ENCODE measurements at places on chromosomes 7 and 10.
A peak's percentile ranks its signal among the peaks of the same experiment; 100 is the strongest.

- DNase-seq = no peak
These were observed 282.4 kb downstream of the AHR start for GRCh38 chr7:17580856-17581255.

DNA sequence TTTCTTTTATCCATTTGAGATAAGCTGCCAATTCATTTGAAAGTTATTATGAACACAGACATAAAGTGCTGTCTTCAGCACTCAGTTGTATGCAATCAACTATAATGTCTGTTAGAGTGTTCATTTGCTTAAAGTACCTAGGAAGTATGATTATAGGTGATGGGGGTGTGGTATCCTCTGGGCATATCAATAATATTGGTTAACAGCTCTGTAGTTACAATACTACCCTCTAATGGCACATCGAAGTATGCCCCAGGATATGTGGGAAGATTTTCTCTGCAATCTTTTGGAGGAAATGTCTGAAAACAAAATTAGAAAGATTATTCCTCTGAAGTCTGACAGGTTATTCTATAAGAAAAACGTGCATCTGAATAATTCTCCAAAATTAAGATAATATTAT is 429.7 kb downstream of the ARL4A start:
- DNase-seq = no peak

DNA sequence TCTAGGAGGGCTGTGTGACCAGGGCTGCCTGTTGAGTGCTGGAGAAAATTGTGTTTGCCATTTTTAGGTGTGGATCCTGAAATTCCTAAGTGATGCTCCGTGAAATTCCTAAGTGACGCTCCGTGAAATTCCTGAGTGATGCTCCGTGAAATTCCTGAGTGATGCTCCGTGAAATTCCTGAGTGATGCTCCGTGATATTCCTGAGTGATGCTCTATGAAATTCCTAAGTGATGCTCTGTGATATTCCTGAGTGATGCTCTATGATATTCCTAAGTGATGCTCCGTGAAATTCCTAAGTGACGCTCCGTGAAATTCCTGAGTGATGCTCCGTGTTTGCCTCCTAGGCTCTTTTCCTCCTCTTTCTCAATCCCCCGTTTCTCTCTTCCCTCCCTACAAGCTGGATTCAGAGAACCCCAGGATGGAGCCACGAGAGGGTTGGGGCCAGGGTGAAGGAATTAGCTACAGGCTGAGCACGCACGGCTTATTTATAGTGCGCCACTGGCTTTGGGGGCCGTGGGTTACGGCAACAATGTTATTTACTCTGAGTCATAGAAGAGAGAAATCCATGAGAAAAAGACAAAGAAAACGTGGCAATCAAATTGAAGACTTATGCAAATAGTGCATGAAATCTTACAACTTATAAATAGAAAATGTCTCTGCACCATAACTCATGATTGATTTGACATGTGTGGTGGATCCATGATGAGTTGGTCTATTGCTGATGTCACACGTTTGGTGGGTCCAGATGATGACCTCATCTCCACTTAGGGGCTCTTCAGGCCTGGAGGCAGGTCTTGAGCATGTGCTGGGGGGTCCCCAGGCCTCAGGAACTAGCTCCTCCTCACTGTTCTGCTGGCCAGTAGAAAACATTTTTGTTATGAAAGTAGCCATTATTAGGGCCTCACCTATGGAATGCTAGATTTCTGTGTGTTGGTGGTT is 224.6 kb downstream of the WDR37 start:
- DNase-seq = no peak

DNA sequence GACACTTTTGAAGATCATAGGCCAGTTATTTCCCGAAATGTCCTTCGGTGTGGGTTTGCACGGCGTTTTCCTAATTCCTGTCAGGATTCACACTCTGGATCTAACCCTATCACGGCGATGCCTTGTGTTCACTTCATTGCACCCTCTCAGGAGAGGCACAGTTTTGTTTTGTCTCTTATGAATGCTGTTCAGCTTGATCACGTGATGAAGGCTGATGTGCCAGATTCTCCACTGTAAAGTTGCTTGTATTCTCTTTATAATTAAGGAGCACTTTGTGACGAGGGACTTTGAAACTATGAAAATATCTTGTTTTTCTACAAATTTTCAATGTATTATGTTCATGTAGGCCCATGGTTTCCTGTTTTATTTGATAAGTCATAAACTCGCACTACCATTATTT is 568.1 kb downstream of the ACTR3B start:
- DNase-seq = no peak

GRCh38 chr10:74186678-74187077 is 35.7 kb downstream of the ADK start:
- no peak for DNase-seq

DNA sequence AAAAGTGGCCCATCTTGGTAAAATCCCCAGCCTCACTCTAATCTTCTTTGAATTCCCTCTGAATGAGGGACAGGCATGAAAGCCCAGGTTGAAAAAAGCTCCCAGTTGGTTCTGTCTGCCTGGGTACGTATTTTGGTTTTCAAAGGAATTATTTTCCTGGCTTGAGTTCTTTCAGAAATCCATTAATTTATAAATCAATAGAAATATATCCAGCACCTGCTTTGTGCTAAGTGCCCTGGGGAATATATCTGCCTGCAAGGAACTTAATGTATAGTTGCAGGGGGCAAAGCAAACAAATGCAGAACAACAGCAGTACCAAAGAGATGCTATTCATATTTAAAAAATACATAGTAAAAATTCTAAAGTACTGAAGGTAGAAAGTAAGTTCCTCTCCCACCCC is 362.7 kb downstream of the REEP3 start:
- DNase-seq = no peak

GRCh38 chr7:7190142-7190541 is 7.8 kb downstream of the C1GALT1 start:
- no peak for DNase-seq

- DNase-seq = peak; percentile 13
These were observed 8.7 kb downstream of the ECD start for GRCh38 chr10:73159038-73159648.

DNA sequence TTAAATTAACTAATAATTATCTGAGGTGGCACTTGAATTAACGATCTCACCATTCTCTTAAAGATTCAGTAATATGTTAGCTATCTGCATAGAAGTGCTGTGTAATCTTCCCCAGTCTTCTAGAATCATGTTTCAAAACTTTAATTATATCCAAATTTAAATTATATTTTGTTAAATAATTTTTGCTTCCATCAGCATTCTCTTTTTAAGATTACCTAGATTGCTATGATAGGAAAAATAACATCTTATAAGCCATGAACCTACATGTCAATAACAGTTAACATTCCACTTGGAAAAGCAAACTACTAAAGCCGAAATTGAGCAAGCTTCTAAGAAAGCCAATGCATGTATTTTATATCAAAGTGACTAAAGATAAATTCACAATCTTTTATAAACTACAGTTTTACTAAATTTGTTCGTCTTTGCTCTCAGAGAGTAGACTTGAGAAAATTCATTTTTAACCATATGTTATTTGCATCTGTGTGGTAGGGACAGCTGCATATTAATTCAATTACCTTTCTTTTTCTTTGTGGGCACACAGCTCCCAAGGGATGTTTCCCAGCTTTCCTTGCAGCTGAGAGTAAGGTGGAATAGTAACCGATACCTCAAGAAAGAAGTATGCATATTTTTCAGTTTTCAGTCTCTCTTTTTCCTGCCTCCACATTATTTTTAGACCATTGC is 105.4 kb upstream of the ABCB5 start:
- no peak for DNase-seq

GRCh38 chr7:154738216-154738615 is 264.7 kb downstream of the PAXIP1 start:
- DNase-seq = no peak

DNA sequence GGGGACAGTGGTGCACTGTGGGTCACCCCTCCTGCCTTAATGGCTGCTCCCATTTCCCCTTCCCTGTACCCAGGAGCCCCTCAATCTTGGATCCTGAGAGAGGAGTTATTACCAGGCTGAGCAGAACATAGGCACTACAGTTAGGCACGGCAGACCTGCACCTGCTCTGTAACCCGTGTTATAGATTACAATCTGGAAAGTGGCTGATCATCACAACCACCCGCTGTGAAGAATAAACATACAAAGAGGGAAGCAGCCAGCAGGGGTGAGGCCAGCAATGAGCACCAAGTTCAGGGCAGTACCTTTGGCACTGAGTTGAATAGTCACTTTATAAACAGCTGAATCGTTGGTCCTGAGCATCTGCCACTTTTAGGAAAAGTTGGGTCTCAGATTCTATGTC is 1.7 kb downstream of the CDHR1 start:
- peak; percentile 52 for DNase-seq

DNA sequence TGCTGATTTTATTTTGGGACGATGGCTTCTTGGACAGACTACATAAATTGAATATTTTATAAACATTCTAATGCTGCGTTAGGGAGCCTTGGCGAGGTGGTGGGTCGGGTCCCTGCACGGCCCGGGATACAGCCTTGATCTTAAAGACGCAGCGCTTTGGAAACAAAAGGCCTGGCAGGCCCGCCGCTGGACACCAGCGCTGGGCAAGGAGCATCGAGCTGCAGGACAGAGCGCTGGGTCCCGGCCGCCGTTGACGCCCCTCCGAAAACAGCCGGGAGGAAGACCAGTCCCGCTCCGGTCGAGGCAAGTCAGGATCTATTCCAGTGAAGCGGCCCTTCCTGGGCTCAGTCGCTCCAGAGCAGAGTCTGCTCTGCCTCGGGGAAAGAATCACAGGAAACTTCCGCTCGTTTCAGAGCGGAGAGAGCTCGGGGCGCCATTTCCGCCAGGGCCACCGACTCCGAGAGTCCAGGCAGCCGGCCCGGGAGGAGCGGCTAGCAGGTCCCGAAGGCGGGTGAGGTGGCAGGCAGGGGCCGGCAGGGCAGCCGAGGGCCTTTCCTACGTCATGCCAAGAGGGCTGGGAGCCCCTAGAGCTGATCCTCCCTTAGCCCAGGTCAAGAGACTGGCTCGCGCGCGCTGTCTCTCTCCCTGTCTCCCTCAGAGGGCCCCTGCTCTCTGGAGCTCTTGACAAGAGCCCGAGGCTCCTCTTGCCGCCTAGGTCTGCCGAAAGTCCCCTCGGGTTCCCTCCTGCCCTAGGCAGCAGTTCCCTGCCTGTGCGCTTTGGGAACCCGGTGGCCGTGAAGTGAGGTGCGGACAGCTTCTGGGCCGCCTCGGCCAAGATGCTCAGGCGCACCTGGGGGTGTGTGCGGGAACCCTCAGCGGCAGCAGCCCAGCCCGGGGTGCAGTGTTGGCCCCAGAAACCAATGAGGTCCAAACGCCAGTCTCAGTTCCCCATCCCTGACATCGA is 1.4 kb upstream of the DRGX start:
- no peak for DNase-seq

DNA sequence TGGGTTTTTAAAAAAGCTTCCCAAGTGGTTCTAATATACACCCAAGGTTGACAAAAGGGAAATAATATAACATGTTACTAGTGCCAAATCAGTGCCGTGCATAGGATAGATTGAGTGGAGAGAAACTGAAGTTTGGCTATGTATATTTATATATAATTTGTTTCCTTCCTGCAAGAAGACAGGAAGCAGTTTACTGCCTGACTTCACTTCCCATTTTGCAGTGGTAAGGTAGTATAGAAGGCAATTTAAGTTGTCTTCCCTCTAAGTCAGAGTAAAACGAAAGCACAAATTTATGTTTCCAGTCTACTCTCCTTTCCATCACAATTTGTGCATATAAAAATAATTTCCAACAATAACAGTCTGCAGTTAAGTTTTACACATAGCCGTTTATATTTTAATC is 3.4 kb upstream of the HYCC1 start:
- DNase-seq = no peak

GRCh38 chr7:4965295-4966022 is 6.5 kb upstream of the MMD2 start:
- no peak for DNase-seq

DNA sequence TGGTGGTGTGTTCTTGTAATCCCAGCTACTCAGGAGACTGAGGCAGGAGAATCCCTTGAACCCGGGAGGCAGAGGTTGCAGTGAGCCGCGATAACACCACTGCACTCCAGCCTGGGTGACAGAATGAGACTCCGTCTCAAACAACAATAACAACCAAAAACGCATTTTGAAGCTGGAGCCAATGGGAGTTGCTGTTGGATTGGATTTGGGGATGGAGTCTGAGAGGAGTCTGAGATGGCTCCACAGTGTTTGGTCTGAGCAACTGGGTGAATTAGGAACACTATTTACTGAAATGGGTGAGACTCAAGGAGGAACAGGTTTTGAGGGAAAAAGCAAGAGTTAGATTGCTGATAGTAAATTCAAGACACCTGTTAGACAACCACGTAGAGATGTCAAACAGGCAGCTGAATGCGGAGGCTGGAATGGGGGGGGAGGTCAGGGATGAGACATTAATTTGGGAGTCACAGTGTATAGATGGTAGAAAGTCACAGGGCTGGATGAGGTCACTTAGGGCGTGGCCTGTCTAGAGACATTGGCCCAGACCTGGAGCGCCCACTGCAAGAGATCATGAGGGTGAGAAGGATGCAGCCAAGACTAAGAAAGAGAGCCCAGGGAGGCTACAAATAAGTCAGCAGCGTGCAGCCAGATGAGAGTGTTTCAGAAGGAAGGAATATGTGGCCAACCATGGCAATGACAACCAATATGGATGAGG is 56.4 kb downstream of the CYCS start:
- no peak for DNase-seq

Data from NCI-H774 (cell line).